Inflammatory macrophage (primary cell): ENCODE measurements at places on chromosomes 7 and 10.

GRCh38 chr7:4307316-4308204, 374.5 kb upstream of the FOXK1 start:
- no peak for DNase-seq

DNA sequence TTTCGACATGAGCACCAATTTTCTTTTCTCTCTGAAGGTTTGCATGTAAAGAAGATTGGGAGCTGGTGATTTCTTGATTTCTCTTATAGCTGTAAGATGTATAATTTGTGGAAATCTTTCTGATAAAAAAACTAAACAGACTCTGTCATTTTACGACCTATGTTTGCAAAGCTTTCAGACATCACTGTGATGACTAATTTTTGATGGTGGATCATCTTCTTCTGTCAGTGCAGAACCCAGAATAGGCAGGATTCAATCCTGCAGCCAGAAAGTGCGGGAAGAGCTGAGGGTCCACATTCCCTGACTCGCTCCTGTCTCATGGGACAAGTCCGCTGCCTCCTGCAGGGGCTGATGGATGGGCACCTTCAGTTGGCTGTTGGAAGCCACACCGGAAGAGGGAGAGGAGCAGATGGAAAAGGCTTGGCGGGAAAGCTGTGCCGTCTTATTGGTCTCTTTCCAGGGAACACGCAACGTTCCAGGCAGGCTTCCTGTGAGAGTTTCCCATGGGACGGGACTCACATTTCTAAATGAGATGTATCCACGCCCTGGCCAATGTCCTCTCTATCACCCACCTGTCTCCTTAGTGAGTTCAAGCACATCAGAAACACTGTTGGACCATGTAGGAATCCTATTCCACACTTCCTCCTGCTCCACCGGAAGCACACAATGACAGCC, 186.9 kb downstream of the PRPF18 start:
- DNase-seq: no peak

- no peak for DNase-seq
These were observed 10.4 kb downstream of the ALDH18A1 start for GRCh38 chr10:95646160-95646559.

DNA sequence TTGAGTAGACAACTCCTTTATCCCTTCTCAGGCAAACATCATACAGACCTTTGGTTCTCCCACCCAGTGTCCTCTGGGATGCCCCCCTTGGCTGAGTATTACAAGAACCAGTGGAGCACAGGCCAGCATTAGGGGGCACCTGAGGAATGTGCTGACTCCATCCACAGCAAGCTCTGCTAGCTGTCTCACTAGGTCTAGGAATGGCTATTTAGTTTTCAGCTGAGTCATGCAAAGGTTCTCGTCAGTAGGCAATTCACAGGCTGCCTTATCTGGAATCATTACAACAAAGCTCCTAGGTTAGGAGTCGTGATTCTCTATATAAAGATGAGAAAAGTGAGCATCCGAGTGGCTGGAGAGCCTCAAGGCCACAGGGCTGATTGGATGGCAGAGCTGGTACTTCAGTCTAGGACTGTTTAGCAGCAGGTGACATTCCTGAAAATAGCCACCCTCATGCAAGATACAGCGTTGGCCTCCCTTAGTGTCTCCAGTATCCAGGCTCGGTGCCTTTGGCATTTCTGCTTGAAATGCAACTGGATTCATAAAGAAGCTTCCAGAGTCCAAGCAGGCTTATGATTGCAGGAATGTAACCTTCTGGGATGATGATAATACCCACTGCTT, 75.8 kb downstream of the CDCA7L start:
- DNase-seq: no peak

DNA sequence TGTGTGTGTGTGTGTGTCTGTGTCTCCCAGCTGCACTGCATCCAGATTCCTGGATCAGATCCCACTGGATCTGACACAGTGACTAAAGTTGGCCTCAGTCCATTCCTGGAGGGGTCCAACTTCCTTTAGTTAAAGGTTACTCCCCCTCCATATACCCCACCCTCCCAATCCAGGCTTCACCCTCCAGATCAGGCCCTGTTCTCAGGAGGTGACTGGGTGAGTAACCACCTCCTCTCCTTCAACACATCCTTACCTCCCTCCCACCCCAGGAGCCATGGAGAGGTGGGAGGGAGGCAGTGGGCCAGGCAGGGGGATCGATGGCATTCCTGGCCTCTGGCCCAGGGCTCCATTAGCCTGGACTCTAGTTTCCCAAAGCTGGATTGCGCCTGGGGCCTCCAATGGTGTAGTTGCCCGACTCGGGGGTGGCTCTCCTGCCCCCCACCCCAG, 11.3 kb downstream of the KCNIP2 start:
- DNase-seq: no peak

DNA sequence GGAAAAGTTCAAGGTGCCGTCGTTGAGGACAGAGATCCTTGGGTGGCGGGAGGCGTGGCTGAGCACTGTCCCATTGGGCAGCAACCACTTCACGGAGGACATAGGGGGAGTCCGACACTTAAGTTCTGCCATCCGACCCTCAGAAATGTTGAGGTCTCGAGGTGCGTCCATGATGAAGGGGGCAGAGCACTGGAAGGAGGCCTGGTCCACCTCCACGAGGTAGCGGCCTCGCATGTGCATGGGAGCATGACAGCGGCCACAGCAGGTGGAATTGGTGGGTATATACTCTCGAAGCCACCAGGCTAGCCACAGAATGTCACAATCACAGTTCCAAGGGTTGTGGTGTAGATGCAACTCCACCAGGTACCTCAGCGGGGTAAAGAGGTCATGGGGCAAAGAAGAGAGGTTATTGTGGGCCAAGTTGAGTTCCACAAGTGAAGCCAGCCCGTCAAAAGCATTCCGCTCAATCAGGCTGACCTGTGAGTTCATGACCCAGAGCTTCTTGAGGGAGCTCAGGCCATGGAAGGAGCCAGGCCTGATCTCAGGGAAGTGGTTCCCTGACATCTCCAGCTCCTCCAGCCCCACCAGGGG, 1.7 kb downstream of the LRRC4 start:
- DNase-seq: no peak

- DNase-seq: no peak
These were observed 308.8 kb downstream of the SEMA3D start for GRCh38 chr7:84877943-84878570.
